GOT3 (cell line): ENCODE measurements at places on chromosomes 2 and 18.

- no peak for DNase-seq
These were observed 267.6 kb downstream of the DCDC2C start for GRCh38 chr2:3970791-3971651.

- DNase-seq = peak; percentile 66
These were observed 5.2 kb downstream of the CCL20 start for GRCh38 chr2:227818675-227819397.

DNA sequence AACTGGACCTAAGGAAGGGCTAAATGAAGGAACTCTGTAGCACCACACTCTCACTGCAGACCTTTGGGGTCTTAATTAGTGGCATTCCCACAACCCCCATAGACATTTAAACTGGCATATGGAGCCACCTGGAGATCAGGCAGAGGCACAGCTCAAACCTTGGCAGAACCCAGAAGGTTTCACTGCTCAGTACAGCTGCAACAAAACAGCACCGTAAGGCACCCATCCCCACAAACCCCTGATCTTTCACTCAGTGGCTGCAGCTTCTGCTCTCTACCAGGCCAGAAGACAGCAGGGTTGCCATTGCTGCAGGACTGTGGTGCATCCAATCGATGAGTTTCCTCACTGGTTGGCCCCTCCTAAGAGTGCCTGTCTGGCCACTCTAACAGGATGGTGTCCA, 361.6 kb upstream of the VRK2 start:
- DNase-seq = no peak

GRCh38 chr2:102239344-102239743, 52.5 kb downstream of the IL1RL2 start:
- DNase-seq = no peak

DNA sequence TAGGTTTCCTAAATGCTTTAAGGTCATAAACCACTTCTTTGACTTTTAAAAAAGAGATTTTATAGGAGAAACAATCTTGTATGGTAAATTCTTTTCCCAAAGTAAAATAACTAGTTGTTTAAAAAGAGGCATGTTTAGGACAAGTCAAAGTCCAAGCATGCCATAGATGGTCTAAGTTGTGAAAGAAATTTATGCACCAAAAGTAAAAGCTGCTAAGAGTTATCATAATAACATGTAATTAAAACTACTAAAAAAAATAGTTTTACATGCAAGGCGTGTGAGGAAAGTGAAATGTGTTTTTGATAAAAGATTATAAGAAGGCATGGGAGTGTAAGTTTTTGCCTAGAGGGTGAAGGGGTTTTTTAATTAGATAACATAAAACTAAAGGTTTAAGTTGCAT, 22.5 kb downstream of the FAM210A start:
- DNase-seq = no peak

DNA sequence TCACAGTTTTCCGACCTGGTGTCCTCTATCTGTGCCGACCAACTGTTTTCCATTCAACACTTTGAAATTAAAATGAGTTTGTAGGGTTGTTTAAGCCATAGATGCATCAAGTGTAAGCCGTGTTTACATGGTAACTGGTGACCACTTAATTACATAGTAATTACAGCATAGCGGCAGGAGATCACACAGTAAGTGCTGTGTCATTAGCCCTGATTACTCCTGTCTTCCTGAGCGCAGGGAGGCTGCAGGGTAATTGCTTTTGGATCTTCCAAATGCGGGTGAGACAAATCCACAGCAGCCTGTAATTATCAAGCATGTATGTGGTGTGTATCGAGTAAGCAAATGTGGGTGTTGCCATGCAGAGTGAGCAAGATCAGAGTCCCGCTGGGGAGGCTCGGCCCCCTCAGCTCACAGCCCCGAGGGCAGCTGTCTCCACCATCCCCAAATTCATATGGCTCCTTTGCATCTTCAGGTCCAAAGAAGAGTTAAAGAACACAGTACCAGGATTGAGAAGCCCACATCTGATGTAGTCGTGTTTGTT, 71.5 kb upstream of the HDAC4 start:
- no peak for DNase-seq

GRCh38 chr18:8996771-8997432, 105.6 kb upstream of the NDUFV2 start:
- DNase-seq = no peak

DNA sequence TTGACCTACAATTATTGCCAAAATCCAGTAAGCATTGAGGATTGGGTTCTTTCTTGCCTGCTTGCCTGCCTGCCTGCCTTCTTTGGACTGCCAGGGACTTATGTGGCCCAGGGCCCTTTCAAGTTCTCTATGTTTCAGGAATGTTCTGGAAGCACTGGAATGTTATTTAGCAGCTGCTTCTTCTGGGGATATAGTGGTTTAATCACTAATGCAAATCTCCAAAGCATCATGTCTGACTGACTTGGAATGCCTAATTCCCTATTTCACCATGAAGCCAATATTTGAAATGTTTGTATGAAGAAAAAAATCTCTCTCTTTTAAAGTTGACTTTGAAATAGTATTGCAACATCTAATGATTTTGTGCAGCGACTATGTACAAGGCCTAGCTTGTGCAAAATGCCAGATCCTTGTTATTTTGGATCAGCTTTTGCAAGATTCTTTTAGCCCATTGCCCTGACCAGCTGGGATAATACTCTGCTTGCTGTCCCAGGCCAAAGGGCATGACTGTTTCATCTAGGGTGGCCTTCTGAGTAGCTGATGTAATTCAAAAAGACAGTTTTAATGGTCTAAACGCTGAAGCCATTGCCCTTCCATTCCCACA, 204.6 kb downstream of the RND3 start:
- no peak for DNase-seq

- DNase-seq = no peak
These were observed 594 bp downstream of the FAM161A start for GRCh38 chr2:61853086-61853846.

DNA sequence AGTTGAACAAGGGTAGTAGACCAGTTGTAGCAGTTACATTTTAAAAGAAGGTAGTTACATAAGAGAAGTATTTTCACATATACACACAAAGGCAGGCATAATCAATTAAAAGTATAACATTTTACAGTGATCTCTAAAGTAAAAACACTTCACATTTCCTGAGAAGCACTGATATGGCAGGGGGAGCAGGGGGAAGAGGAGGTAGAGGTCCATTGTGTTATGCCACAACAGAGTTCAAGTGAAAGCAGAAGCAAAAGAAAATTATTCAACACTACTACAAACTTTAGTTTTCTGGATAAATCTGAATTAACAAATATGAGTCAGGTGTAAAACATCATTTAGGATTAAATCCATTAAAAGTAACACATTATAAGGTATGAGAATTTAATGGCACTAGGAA, 38.4 kb downstream of the ROCK1 start:
- no peak for DNase-seq

GRCh38 chr2:205500065-205500464, 182.2 kb upstream of the NRP2 start:
- no peak for DNase-seq

DNA sequence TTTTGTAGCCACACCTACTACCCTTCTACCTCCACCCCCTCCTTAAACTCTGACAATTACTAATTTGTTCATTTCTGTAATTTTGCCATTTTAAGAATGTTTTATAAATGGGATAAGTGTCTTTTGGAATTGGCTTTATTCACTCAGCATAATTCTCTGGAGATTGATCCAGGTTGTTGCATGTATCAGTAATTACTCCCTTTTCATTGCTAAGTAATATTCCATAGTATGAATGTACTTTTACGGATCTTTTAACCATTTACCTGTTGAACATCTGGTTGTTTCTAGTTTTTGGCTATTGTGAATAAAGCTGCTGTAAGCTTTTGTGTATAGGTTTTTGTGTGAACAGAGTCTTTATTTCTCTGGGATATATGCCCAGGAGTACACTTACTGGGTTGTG, 4.1 kb downstream of the GALNT1 start:
- no peak for DNase-seq

- DNase-seq = no peak
These were observed 402.2 kb upstream of the TCF4 start for GRCh38 chr18:55990186-55990585.

DNA sequence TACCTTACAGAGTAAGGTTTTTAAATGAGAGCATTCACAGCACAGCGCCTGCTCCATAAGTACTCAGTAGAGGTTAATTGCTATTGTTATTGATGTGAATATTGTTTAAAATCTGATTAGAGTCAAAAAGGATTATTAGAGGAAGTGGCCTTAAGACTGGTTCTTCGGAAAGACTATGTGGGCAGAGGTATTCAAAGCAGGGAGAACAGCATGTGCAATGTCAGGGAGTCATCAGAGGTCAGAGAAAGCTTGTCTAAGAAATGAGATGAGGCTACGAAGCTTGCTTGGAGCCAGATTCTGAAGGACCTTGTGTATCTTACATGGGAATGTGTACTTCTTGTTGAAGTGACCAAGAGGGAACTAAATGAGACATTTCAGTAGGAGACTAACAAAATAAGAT, 49.8 kb downstream of the PMS1 start:
- DNase-seq = no peak

GRCh38 chr2:127641133-127641532, 4.8 kb upstream of the GPR17 start:
- no peak for DNase-seq

- no peak for DNase-seq
These were observed 133.3 kb upstream of the HS6ST1 start for GRCh38 chr2:128452024-128452411.

GRCh38 chr2:195026261-195026660, 630.8 kb upstream of the SLC39A10 start:
- no peak for DNase-seq

DNA sequence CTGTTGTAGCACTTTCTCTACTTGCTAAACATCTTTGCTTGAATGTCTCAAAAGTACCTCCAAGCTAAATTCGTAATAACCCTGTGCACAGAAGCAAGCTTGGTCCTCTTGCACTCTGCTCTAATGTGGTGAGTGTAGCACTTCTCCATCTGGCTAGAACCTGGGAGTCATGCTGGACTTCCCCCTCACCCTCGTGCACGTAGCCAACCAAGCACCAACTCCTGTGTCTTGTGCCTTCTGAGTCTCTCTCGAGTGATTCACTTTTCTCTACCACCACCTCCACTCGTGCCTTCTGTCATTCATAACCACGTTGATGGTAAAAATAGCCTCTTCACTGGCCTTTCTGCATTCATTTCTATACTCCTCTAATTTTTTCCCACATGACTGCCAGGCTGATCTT, 91.9 kb upstream of the KCNE4 start:
- DNase-seq = no peak
